ENCODE measurements at places on chromosomes 2 and 18. TPM values are rescaled to one million over a fixed set of nuclear protein-coding genes. Genes with fewer than 3 reads are reported as not detected.

- DNase-seq, result no peak
These were observed 66.4 kb upstream of the POU3F3 start for GRCh38 chr2:104787298-104788065.

DNA sequence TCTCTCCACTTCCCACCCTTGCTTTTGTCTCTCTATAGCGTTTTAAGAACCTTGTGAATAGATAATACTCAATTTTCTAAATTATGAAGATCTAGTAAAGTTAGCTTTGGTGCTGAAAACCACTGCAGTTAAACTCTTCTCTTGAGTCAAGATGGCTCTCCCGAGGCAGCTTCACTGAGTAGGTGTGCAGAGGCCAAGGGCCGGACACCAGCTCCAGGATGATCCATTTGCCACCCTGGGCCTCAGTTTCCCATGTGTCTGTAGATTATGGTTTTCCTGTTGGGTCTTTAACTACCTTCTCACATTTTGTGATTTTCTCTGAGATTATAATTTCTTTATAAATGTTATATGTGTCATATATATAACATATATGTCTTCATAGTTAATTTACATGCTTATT is 68.5 kb upstream of the SH3RF3 start:
- DNase-seq, result no peak

GRCh38 chr2:234500394-234501006 is 3.6 kb upstream of the ARL4C start:
- DNase-seq, result no peak

DNA sequence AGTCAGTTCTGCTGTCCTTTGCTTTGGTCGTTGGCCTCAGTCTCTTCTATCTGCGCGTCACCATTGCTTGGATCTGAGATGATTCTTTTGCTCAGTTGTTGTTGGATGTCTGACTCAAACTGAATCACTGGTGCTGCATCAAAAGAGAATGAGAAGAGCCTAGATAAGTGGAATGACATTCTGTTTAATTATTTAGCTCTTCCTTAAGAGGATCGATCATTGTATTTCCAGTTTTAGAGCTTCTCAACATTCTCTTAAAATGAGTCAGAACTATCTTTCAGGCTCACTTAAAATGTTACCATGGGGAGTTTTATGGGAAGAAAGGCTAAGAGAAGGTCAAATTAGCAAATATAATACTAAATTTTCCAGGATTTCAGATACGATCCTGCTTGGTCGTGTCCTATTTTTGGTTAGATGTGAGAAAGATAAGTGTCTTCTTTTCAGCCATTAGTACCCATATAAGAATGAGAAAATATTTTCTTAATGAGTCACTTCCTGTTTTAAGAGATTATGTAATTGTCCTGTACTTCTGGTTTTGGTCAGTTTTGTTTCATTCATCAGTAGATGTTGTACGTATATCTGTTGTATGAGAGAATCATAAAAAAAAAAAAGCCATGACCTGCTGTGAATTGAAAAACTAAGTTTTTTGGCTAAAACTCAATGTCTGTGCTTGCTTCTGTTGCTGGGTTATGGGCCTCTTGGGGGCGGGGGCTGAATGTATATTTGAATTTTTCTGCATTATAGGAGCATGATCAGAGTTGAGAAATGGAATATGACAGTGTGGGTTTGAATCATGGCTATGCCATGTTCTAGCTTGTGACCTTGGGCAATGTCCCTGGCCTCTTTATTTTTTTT is 31.6 kb upstream of the CASP10 start:
- DNase-seq, result no peak

DNA sequence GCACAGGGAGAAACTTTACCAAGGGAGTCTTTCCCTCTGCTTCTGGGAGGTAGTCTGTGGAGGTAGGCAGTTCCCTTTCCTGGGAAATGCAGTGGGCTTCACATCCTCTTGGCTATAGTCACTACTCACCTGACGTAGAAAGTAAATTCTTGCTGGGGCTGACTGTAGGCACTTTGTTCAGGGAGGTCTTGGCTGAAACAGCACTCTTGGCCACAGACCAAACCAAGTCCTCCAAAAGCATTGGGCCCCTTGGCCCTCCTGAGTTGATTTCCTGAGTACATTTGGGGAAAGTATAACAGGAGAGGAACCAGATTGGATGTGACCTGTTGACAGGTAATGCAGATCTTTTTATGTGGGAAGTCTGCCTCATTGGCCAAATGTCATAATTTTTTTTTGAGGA is 108.9 kb downstream of the MGAT5 start:
- no peak for DNase-seq

GRCh38 chr2:101895039-101895438 is 96.7 kb upstream of the IL1R2 start:
- no peak for DNase-seq

DNA sequence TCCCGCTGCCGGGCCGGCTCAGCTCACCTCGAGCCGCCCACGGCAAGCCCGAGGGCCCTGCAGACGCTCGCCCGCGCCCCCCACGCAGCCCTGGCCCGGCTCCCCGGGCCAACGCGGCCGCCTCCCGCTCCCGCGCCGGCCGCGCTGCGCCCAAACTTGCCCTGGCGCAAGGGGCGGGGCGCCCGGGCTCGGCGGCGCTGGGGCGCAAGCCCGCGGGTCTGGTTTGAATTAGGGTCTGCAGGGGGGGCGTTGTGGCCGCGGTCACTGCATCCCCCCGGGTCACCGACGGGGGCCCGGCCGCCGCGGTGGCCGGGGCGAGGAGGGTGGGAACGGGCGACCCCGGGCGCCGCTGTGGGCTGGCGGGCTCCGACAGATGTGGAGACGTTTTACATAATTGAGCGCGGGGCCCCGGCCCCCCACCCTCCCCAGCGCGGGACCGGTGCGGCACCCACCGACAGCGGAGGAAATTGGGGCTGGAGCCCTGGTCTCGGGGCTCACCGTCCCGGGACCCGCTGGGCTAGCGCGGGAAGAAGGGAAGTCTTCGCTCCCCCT is 690 bp downstream of the SDC1 start:
- DNase-seq, result no peak

- DNase-seq, result no peak
These were observed 18.9 kb upstream of the ITGA4 start for GRCh38 chr2:181438261-181438660.

GRCh38 chr18:67133669-67134068 is 382.9 kb downstream of the DSEL start:
- DNase-seq, result no peak

DNA sequence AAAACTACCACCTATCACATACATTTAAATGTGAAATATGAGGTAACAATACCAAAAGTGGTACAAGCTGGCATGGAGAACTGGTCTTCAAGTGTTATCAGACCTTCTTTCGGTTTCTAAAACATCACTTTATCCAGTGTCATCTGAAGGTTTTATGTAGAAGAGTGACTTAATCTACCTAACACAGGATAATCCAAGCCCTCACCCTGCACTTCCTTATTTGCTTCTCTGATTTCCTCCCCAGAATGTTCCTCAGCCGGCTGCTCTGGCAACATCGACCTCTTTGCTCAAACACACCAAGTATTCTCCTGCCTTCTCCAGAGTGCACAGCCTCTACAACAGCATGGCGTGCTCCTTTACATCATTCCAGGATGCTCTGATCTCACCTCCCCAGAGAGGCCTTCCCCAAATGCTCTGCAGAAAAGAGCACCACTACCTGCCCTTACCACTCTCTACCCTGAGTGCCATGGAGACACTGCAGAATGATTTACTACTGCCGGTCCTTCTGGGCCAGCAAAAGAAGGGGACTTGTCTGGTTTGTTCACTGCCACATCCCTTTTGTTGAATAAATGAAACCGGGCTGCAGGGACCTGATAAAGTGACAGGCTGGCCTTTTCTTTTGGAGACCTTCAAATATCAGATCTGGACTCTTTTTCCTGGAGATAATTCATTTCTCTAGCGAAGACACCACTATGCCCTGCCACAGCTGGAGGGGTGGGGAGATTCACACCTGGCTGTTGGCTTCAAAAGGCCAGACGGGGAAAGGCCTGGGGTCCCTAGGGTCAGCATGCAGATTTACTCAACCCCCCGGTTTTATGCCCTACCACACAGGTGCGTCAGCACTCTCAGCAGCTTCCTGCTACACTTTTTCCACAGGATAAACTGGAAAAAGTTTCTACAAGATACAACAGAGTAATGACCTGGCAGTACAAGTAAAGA is 42.0 kb downstream of the TTR start:
- DNase-seq, result no peak

GRCh38 chr2:43939695-43940256 is 56.0 kb downstream of the LRPPRC start:
- no peak for DNase-seq

Gene OSBPL1A
- 49.4 TPM for total RNA-seq

Gene ANKRD62
- total RNA-seq, result not detected

Gene OR6B2
- not detected for total RNA-seq

Gene SLC9A4
- not detected for total RNA-seq

Gene CCL20
- total RNA-seq, result not detected
